ENCODE measurements at places on chromosomes 7 and 10. TPM values are rescaled to one million over a fixed set of nuclear protein-coding genes. Genes with fewer than 3 reads are reported as not detected.
A peak's percentile ranks its signal among the peaks of the same experiment; 100 is the strongest.

The LIPF gene
- polyA plus RNA-seq: not detected

The INMT gene
- polyA plus RNA-seq: not detected

The GPNMB gene
- polyA plus RNA-seq: 11.1 TPM

The GSAP gene
- polyA plus RNA-seq: 12.1 TPM

The VAX1 gene
- not detected for polyA plus RNA-seq

The RARRES2 gene
- polyA plus RNA-seq: 0.59 TPM

The GRB10 gene
- polyA plus RNA-seq: not detected

The PBLD gene
- 1.8 TPM for polyA plus RNA-seq

The FXYD4 gene
- not detected for polyA plus RNA-seq

The SEMA3D gene
- polyA plus RNA-seq: 0.16 TPM

GRCh38 chr7:123621707-123622106 lies 20.1 kb downstream of the ASB15 start:
- DNase-seq: no peak

DNA sequence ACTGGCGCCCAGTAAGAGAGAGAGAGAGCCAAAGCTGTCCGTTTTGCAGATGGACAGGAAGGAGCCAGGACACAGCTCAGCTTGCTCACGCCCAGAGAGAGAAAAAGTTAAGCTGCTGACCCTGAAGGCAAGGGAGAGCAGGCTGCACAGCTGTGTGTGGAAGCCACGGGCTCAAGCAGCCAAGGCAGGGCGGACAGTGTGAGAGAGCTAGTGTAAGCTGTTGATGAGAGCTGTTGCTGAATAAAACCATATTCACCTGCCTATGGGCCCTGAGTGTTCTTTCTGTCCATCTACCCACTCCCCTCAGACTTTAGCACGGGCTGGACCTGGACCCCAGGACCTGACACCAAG lies 5.4 kb downstream of the INMT start:
- DNase-seq: no peak

- DNase-seq: no peak
Observed at GRCh38 chr10:81843042-81843441, 32.0 kb upstream of the NRG3 start.

GRCh38 chr7:69843653-69844052 lies 245.4 kb downstream of the AUTS2 start:
- DNase-seq: peak; percentile 74

- DNase-seq: no peak
Observed at GRCh38 chr10:74153123-74153522, 2.1 kb downstream of the ADK start.

DNA sequence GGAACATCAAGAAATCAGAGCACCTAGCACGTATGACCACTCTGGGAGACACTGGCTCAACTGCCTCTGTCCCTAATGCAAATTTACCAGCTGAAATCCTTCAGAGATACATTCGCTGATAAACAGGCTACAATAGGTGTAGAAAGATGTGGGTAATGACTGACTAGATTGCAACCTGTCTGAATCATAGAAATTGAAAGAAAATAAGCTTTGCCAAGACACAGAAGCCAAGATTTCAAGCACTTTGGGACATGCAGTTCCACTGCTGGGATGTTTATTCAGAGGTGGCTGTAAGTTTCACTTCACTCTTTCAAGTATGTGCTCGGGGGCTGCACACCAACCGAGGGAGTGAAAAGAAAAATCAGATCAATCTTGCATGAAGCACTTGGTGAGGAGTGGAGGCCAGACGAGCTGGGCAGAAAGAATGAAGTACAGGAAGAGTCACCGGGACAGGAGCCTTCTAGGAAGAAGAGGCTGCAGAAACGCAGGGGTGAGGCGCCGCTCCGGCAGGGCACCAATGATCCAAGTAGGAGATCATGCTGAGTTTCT lies 276.7 kb downstream of the PARD3 start:
- peak; percentile 57 for DNase-seq

- DNase-seq: no peak
Observed at GRCh38 chr7:26492816-26493215, 201.2 kb downstream of the SNX10 start.

DNA sequence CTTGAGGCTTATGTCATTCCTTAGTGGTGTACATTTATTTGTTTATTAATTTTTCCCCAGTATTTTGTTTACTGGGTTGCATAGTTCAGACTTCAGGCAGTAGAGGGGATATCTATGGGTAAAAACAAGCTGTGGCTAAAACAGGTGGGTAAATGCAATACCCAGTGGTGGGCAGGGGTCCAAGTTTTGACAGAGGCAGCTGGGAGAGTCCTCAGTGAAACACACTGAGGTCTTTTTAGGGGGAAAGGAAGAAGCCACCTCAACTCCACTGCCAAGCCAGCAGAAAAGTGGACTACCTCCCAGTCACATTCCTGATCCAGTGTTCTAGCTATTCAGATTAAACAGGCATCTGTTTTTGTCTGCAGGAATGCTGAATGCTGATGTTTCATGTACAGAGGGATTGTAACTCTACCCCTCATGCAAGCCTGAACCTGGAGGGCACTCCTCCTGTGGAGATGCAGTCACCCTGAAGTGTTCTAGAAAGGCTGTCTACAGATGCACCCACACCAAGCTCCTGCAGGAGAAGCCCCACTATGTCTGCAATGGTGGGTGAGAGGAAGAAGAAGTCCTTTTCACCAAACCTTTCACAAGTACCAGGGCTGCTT lies 757.8 kb downstream of the INHBA start:
- DNase-seq: no peak

GRCh38 chr10:43053825-43054224 lies 23.0 kb upstream of the RET start:
- no peak for DNase-seq

DNA sequence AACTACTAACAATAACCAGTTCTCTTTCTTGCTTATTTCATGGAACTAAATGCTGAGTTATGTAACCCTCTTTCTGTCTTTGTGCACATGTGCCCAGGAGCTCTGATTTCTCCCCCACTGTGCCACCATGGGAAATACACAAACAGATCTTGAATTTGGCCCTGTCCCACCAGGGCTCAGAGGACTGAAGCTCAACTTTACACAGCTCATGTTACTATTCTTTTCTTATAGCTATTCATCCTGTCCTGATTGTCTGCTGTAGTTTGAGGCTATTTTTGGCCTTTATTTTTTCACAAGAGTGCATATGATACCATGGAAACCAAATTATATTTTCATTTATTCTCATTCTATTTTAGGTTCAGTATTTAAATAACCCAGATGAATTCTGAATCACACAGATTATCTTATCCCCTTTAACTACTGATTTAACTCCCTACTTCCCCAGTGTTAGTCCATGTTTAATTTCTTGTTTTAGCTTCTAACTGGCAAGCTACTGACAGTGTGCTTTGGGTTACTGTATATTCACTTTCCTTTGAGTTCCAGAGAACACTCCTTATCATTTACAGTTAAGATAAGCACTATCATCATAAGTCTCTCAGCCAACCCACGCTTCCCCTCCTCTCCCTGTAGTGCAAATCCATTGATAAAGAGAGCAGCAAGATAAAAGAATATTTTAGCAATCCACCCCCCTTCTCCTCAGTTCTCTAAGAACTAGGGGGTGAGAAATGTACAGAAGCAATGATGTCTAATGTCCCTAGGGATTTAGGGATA lies 71.8 kb upstream of the GSDME start:
- no peak for DNase-seq

DNA sequence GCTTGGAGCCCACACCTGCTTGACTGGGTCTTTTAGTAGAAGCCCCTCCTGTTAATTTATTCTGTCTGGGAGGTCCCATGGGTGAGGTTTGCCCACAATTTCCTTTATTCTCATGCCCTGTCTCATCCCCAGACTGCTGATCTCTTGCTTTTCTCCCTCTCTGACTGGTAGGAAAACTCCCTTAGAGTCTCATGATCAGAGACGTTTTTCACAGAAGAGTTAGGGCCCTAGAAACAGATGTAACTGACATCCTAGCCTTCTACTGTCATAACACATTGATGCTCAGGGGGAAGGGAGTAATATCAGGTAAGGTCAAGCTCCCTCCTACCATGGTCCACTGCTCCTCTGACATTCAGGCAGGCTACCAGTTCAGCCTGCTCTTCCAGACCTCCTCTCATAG lies 43.7 kb upstream of the WASL start:
- DNase-seq: no peak

- DNase-seq: no peak
Observed at GRCh38 chr7:39464350-39465054, 101.7 kb upstream of the YAE1 start.

DNA sequence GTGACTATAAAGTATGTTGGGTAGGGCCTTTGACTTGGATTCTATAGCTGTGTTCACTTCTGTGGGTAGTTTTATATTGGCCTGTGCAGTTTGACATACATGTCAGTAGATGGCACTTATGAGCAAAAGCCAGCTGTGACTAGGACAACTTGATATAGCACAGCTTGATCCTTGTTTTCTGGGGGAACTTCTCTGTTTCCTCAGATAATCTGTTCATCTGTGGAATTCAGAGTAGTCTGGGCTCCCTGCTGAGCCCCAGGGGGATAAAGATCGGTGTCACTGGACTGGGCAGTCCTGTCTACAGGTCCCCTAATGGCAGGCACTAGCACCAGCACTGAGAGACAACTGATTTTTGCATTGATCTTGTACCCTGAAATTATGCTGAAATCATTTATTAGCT lies 25.4 kb downstream of the CYP2C9 start:
- no peak for DNase-seq

DNA sequence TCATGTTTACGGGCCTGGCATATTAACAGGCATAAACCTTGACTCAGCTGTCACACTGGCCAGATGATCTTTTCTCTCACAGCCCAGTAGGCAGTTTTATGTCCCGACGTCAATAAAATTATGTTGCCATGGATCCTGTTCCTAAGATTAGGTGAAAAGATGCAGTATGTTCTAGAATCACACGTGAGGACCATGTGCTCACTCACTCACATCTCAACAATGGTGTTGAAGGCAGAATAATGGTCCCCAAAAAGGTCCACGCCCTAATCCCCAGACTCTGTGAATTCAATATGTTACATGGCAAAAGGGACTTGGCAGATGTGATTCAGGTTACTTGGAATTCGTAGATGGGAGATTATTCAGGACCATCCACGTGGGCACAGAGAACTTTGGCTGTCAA lies 3.5 kb downstream of the DOCK1 start:
- no peak for DNase-seq

GRCh38 chr10:113947184-113948041 lies 93.0 kb downstream of the NHLRC2 start:
- DNase-seq: no peak

- DNase-seq: no peak
Observed at GRCh38 chr10:91294134-91294906, 73.9 kb downstream of the PCGF5 start.

DNA sequence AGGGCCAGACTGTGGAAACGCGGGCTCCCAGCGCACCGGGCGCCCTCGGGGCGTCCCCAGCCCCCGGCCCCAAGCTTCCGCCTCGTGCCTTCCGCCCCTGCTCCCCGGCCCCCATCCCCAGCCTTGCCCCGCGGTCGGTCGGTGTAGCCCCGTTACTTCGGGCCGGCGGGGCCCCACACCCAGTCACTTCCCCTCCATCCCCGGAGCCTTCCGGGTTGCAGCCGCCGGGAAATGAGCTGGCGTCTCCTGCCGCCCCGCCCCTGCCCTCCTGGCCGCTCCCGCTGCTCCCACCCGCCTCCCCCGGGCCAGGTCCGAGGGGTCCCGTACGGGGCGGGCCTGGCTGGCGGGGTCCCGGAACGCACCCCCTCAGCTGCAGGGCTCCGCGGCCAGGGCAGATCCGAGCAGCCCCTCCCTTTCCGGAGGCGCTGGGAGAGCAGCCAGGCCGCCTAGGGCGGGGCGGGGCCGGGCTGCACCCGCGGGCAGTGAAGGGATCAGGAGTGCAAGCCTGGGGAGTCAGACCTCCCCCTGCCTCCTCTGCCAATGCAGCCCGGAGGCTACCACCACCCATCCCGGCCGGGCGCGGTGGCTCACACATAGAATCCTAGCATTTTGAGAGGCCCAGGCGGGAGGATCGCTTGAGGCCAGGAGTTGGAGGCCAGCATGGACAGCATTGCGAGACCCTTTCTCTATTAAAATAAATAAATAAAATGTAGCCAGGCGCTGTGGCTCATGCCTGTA lies 709 bp downstream of the ARPC1B start:
- no peak for DNase-seq

DNA sequence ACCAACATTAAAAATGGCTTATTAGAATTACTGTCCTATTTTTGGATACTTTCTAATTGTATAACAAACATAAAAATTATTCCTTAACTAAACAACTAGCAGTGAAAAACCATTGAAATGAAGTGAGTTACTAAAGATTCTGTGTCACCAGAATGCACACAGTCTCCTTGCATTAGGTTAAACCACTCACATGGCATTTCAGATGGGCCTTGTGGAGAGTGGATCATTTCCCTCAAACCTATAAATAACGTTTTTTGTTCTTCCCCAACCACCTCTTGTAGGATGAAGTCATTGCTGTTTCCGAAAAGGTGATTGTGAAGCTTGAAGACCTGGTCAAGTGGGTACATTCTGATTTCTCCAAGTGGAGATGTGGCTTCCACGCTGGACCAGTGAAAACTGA lies 38.4 kb downstream of the ARID5B start:
- DNase-seq: no peak

DNA sequence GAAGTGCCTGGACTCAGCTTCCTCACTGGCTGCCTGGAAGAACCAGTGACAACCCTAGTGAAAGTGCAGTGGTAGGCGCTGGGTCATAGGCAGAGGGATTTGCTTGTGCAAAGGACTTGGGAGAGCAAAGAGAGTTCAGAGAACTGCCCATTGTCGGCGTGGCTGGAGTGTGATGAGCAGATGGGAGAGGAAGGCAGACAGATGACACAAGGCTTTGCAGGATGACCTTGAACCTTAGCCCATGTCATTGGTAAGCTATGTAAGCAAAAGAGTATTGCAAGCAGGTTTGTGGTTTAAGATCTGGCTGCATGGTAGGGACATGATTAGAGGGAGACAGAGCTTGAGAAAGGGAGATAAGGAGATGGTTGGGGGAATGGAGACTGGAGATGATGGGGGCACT lies 35.3 kb upstream of the NOBOX start:
- no peak for DNase-seq

DNA sequence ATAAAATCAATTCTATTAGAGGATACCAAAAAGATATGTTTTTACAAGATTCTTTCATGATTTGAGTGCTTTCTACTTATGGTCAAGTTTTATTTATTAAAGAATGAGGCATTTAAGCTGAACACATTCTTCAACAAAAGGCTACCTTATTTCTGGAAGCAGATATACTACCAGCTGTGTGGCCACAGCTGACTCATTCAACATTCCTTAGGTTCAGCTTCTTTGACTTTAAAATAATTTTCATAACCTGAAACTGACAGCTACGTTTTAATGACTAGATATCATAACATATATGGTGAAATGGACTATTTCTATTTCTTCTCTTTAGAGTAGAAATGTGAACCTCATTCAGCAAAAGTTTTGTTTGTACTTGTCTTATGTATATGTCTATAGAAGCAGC lies 414.2 kb upstream of the SEMA3C start:
- no peak for DNase-seq

DNA sequence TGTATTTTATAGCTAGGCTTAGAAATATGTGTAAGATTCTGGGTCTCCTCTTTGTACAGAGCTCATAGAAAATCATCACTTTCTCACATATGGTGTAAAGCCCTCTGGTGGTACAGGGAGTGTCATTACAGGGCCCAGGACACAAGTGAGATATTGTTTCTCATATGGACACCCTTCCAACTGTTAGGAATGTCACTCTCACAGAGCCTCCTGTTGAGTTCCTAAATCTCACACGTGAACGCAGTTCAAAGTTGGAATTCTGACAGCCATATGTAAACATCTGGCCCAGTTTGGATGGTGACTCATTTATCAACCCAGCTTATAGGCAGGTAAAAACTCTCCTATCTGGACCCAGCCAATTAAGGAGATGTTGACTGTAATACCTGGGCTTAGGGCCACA lies 35.4 kb upstream of the ZNF107 start:
- DNase-seq: no peak
